Ovary (tissue), 10 donors: ENCODE measurements at places on chromosomes 7 and 10. TPM values are rescaled to one million over a fixed set of nuclear protein-coding genes. Genes with fewer than 3 reads are reported as not detected.

The ADAMTS14 gene
- 0.11 TPM for total RNA-seq

The TRAPPC14 gene
- total RNA-seq = 14.8 TPM

The SPDYE5 gene
- total RNA-seq = not detected

The C7orf33 gene
- total RNA-seq = not detected

The NEBL gene
- 4.8 TPM for total RNA-seq

The GIMAP2 gene
- 6.0 TPM for total RNA-seq

DNA sequence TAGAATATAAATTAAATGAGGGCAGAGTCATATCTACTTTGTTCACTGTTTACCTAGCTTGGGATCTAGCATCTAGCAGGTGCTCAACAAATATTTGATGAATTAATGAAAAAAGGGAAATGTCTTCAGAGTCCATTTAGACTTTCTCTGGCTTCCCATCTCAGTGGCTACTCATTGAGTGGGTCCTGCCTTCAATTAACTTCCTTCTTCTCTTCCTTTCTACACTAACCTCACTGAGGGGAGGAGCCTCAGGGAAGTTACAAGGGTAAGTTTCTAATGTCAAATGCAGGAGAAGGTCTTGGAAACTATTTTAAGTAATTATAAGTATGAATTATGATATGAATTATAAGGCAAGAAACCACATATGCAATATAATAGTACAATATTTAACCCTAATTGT, 28.2 kb upstream of the MPP7 start:
- H3K27me3 ChIP-seq = no peaks in the 10 kb centered on the region
- DNase-seq = no peak
- H3K4me3 ChIP-seq = no peak overlapping the region
- H3K4me1 ChIP-seq = peaks cover 5% of the 10 kb centered on the region
- H3K27ac ChIP-seq = no peak overlapping the region

- H3K36me3 ChIP-seq = no peaks in the 10 kb centered on the region
- no peaks in the 10 kb centered on the region for H3K4me1 ChIP-seq
- H3K27me3 ChIP-seq = no peaks in the 10 kb centered on the region
- H3K27ac ChIP-seq = no peak overlapping the region
- H3K4me3 ChIP-seq = no peak overlapping the region
Observed at GRCh38 chr10:127033216-127034033, 128.2 kb downstream of the DOCK1 start.

DNA sequence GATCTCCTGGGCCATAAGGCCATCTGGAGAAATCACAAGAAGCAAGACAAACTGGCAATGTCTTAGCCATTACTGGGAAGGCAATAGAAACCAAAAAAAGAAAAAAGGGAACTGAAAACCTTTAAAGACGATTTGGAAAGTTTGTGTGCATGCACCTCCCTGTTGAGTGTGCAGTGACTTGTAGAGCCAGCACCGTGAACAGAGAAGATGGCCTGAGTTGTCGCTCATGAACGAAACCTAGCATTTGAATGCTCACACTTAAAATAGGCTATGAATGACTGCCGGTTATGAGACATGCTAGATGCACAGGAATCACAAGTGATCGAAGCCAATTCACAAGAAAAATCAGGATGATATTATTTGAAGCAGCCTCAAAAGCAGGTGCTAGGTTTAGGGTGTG, 151.3 kb upstream of the ADO start:
- no peaks in the 10 kb centered on the region for H3K27me3 ChIP-seq
- no peak overlapping the region for H3K27ac ChIP-seq
- H3K36me3 ChIP-seq = no peaks in the 10 kb centered on the region
- no peak for DNase-seq
- no peak overlapping the region for H3K4me3 ChIP-seq
- no peaks in the 10 kb centered on the region for H3K4me1 ChIP-seq

DNA sequence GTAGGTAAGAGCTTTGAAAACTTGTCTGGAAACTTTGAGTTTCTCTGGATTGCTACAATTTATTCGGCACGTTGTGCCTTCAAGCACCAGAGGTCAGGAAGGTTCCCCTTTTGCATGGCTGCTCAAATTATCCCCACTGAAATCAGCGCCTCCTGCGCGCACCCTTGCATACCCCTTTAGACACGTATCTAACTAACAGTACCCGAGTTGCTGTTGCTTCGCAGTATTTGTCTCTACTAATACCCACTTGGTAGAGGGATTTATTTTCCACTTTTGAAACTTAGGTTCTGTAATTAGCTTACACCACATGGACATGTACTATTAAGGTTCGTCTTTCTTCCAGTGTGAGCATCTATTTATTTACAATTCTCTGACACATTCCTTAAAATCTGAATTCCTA, 1.6 kb downstream of the MEOX2 start:
- no peak for DNase-seq
- peak overlapping the region; percentile 42 for H3K4me3 ChIP-seq
- peaks cover 4% of the 10 kb centered on the region for H3K4me1 ChIP-seq
- H3K36me3 ChIP-seq = no peaks in the 10 kb centered on the region

GRCh38 chr7:7820409-7820808, 102.0 kb upstream of the RPA3 start:
- no peaks in the 10 kb centered on the region for H3K4me1 ChIP-seq
- no peak overlapping the region for H3K27ac ChIP-seq
- DNase-seq = no peak
- H3K4me3 ChIP-seq = no peak overlapping the region
- no peaks in the 10 kb centered on the region for H3K27me3 ChIP-seq

DNA sequence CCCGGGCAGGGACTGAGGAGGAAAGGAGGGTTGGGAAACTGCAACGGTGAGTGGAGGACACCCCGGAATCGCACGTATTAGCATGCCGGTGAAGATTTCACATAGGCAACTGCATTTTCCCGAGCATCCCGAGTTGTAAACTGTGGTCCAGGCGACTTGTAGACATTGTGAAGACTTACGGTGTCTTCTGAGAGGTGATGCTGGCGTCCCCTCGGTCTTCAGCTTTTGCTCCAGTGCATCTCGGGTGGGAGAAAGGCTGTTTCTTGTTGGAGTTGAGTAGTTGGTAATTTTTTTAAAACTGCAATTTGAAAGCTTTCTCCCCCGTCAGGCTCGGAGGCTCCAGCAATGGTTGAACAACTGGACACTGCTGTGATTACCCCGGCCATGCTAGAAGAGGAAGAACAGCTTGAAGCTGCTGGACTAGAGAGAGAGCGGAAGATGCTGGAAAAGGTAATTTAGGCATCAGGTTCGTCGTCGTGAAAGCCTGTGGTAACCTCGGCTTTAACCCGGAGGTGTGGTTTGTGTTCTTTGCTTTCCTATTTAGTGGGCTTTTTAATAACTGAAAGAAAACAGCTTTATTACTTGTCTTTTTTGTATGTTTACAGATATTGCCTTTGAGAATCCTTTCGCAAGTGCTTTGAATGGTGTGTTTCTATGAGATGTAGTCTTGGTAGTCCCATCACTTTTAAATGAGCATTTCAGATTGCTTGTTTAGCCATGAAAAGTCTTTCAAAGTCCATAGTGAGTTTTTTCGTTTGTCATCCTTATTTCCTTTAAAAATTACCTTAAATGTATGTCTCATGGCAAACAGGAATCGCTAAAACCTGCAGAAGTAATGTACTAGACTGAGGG, 687 bp downstream of the HELLS start:
- peak overlapping the region; percentile 60 for H3K4me3 ChIP-seq
- H3K27me3 ChIP-seq = no peaks in the 10 kb centered on the region
- H3K36me3 ChIP-seq = no peaks in the 10 kb centered on the region
- no peak for DNase-seq
- no peak overlapping the region for H3K27ac ChIP-seq

DNA sequence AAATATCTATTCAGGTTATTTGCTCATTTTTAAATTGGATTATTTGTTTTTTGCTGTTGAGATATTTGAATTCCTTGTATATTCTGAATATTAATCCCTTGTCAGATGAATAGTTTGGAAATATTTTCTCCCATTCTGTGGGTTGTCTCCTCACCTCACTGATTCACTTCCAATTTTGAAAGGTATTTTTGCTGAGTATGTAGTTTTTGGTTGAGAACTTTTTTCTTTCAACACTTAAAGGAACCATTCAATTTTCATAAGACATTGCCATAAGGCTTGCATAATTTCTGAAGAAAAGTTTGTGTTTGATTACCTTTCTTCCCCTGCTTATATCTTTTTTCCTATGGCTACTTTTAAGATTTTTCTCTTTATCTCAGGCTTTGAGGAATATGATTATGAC, 8.9 kb upstream of the SCRN1 start:
- H3K4me1 ChIP-seq = no peaks in the 10 kb centered on the region
- no peaks in the 10 kb centered on the region for H3K27me3 ChIP-seq
- no peak overlapping the region for H3K27ac ChIP-seq
- no peaks in the 10 kb centered on the region for H3K36me3 ChIP-seq
- H3K4me3 ChIP-seq = no peak overlapping the region

DNA sequence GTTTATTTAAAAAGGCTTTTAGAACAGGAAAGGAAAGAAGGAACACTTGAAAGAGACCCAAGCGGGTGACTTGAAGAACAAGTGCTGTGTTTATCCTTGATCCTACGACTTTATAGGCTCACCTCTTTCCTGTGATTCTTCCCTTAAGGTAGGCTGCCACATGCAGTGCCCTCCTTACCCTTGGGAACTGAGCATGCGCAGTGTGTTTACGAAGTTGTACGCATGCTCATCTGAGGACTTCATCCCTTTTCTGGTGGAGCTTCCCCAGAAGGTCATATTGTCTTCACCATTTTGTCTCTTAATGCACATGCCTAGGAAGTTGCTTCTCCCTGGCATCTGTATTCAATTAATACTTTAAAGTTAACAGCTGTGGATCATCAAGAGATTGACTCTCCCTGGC, 49.9 kb upstream of the VOPP1 start:
- no peaks in the 10 kb centered on the region for H3K36me3 ChIP-seq
- no peaks in the 10 kb centered on the region for H3K27me3 ChIP-seq
- no peak overlapping the region for H3K4me3 ChIP-seq
- H3K4me1 ChIP-seq = no peaks in the 10 kb centered on the region

DNA sequence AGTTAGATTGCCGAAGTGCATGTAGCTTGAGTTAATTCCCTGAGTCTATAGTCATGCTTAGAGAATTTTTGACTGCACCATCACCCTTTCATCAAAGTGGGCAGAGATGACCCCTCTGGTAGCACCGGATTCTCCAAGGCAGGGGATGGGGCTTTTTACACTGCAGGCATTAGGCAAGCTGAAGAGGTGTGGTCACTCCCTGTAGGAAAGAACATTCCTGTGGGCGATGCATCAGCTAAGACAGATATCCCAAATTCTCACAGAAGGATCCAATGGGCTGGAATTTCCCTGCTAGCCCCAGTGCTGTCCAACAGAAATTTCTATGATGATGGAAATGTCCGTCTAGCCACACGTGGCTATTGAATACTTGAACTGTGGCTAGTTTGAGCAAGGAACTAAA, 118.2 kb downstream of the ADAM12 start:
- H3K4me1 ChIP-seq = peaks cover 11% of the 10 kb centered on the region
- no peak overlapping the region for H3K4me3 ChIP-seq
- no peaks in the 10 kb centered on the region for H3K36me3 ChIP-seq
- no peak for DNase-seq
- H3K27me3 ChIP-seq = no peaks in the 10 kb centered on the region

DNA sequence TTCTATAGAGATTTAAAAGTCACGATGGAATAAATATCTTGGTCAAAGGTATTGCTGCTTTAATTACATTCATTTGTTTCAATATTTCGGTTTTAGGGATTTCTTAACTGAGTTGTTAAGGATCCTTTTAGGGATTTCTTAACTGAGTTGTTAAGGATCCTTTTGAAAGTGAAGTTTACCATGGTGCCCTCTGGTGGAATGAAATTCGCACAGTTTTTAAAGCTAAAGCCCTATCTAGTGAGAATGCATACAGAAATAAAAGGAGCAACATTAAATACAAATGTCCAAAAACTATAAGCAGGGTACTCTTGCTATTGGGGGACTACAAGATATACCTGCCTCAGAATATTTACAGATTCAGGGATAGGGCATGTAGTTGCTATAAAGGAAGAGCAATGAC, 193.7 kb downstream of the RNLS start:
- H3K4me3 ChIP-seq = no peak overlapping the region
- H3K4me1 ChIP-seq = peaks cover 5% of the 10 kb centered on the region
- no peaks in the 10 kb centered on the region for H3K27me3 ChIP-seq
- H3K36me3 ChIP-seq = no peaks in the 10 kb centered on the region
- no peak for DNase-seq

GRCh38 chr7:12226756-12227155, 15.7 kb downstream of the TMEM106B start:
- H3K27me3 ChIP-seq = no peaks in the 10 kb centered on the region
- H3K27ac ChIP-seq = no peak overlapping the region
- H3K4me1 ChIP-seq = no peaks in the 10 kb centered on the region
- no peak overlapping the region for H3K4me3 ChIP-seq

- H3K27me3 ChIP-seq = no peaks in the 10 kb centered on the region
- H3K4me3 ChIP-seq = no peak overlapping the region
- no peak for DNase-seq
- H3K27ac ChIP-seq = no peak overlapping the region
Observed at GRCh38 chr10:62885684-62886461, 69.7 kb upstream of the EGR2 start.

GRCh38 chr10:93553482-93554315, 12.8 kb upstream of the FFAR4 start:
- H3K27me3 ChIP-seq = no peaks in the 10 kb centered on the region
- DNase-seq = no peak
- no peak overlapping the region for H3K27ac ChIP-seq
- H3K4me1 ChIP-seq = no peaks in the 10 kb centered on the region
- H3K36me3 ChIP-seq = no peaks in the 10 kb centered on the region
- no peak overlapping the region for H3K4me3 ChIP-seq

GRCh38 chr7:112877691-112878460, 87.7 kb upstream of the TMEM168 start:
- H3K4me3 ChIP-seq = no peak overlapping the region
- no peaks in the 10 kb centered on the region for H3K27me3 ChIP-seq
- peaks cover 2% of the 10 kb centered on the region for H3K4me1 ChIP-seq
- no peak for DNase-seq
- H3K36me3 ChIP-seq = no peaks in the 10 kb centered on the region
- no peak overlapping the region for H3K27ac ChIP-seq

DNA sequence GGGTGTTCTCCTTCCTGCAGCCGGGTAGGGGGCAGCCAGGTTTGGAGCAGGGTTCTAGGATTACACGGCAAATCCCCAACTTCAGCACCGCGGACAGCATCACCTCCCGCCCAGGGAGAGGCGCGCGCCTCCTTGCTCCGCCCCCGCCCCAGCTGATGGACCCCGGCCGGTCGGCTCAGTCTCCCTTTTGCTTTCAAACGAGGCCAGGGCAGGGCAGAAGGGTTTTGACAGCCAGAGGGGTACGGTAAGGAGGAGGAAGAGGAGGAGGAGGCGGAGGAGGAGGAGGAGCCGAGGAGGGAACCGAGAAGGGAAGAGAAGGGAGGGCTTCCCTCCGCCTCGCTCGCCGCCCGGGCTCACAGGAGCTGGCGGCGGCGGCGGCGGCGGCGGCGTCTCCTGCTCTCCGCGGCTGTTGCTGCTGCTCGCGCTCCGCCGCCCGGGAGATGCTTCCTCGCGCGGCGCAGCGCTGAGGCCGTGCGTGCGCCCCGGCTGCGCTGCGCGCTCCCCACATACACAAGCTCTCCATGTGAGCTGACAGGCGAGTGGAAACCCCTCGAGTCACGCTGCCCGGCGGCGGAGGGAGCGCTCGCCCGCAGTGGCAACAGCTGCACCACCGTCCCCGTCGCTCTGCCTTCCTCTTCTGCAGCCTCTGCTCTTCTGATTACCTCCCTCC, 615 bp upstream of the CNTNAP2 start:
- H3K27me3 ChIP-seq = no peaks in the 10 kb centered on the region
- no peaks in the 10 kb centered on the region for H3K36me3 ChIP-seq
- peaks cover 4% of the 10 kb centered on the region for H3K4me1 ChIP-seq
- peak; percentile 33 for DNase-seq
- H3K27ac ChIP-seq = no peak overlapping the region

GRCh38 chr7:76332078-76332477, 26.7 kb downstream of the YWHAG start:
- no peak for DNase-seq
- no peaks in the 10 kb centered on the region for H3K27me3 ChIP-seq
- no peaks in the 10 kb centered on the region for H3K36me3 ChIP-seq
- H3K27ac ChIP-seq = no peak overlapping the region
- H3K4me3 ChIP-seq = no peak overlapping the region
